ENCODE measurements at places on chromosomes 13 and 19. TPM values are rescaled to one million over a fixed set of nuclear protein-coding genes. Genes with fewer than 3 reads are reported as not detected.
A peak's percentile ranks its signal among the peaks of the same experiment; 100 is the strongest.

DNA sequence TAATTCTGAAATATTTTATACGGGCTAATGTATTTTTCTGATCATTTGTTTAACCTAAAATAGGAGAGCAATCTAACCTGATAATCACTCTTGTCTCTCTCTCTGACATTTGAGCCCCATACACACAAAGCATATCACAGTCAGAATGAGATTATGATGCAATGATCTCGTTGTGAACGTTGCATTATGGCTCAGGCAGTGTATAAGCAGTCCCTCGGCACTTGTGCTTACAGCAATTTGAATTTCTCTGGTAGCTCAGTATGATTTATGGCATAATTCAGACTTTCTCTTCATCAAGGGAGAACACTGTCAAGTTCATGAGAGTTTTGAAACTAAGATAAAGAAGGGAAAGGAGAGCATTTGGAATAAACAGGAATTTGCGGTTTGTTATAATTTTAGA is 256.1 kb downstream of the DACH1 start:
- no peak for DNase-seq

- no peak for DNase-seq
Measured at GRCh38 chr13:112723771-112724170, 33.9 kb downstream of the ATP11A start.

DNA sequence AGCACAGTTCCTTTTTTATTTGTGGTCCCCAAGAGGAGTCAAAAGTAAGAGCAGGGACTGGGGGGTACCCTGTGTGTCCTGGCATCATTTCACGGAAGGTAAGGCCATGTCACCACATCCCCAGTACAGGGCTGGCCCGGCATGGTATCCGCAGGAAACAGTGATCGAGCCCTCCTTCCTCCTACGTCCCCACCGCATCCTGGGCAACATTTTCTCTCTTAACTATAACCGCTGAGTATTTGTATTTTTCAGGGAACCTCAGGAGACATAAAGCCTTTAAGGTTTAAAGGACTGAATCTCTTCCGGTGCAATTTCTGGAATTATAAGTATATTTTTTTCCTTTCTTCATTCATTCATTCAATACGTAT is 13.6 kb upstream of the LATS2 start:
- DNase-seq = peak; percentile 11

- DNase-seq = no peak
Measured at GRCh38 chr13:45823583-45823982, 28.0 kb downstream of the SIAH3 start.

The TNNT1 gene
- polyA plus RNA-seq = 10.2 TPM

GRCh38 chr19:10173527-10173926 is 21.2 kb downstream of the DNMT1 start:
- no peak for DNase-seq

The MRPS12 gene
- polyA plus RNA-seq = 23.5 TPM

The APLP1 gene
- polyA plus RNA-seq = 32.7 TPM

GRCh38 chr19:54523403-54523802 is 20.8 kb downstream of the LAIR2 start:
- no peak for DNase-seq

The IL11 gene
- polyA plus RNA-seq = 0.66 TPM

DNA sequence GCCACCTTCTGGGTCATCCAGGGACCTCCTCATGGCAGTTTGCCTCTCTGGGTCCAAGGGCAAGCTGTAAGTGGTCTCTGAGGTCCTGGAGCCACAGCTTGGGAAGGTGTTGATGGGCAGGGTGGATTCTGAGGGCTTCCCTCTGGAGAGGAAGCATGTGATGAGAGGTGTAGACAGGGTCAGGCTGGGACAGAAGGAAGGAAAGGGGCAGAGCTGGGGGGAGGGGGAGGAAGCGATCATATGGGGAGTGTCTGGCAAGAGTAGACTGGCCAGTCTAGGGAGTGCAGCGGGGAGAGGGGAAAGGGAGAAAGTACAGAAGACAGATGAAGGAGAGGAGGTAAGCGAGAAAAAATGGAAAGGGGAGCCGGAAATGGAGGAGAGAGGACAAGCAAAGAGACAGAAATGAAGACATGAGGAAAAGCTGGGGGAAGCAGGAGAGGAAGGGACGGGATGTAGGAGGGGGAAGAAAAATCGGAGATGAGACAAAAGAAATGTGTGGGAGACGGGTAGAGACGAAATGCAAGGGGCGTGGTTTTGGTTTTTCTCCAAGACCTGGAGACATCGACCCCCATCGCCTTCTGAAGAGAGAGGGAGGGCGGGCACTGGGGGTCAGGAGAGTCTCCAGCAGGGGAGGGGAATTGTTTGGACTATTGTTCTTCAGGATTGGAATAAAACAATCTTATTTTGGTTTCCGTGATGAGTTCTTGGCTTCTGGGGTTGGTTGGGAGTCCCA is 26.6 kb downstream of the ZSWIM9 start:
- no peak for DNase-seq

DNA sequence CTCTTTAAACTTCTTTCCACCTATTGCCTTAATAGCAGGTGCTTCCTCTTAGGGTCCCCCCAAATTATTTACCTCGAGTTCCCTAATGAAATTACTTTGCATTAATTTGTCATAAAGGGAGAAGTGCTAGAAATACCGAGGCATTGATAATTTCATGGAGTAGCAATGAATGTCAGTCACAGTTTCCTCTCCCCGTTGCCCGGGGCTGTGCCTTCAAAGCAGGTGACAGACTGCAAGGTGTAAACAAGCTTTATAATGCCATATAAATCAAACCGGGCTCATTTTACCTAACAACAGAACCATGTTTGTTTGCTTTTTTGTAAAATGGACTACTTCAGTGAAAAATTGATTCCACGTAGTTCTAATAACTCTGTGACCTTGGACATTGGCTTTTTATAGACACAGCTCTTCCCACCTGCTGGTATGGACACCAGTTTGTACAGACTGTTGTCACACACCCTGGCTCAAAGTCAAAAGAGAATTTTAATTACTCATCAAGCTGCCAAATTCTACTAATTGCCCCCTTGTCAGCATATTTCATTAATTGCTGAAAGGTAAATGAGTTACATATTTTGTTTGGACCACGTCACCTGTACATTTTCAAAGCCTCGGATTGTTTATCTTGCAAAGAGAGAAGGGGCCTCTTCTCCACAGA is 171.1 kb downstream of the STK24 start:
- DNase-seq = peak; percentile 37

The CD22 gene
- 2.2 TPM for polyA plus RNA-seq

DNA sequence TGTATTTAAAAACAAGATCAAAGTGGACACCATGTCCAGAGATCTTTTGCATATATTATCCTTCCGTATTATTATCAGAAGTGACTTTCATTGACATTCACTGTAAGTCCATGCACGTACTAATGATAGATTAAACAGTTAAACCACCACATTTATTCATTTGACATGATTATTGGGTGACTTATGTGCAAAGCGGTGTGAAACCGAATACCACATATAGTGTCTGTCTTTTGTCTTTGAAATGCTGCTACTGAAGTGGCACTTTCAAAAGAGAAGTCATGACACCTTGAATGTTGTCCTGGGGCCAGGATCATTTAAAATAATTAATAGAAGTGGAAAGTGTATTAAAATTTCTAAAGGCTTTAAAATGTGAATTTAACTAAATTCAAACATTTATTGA is 100.1 kb downstream of the ERCC5 start:
- DNase-seq = no peak

DNA sequence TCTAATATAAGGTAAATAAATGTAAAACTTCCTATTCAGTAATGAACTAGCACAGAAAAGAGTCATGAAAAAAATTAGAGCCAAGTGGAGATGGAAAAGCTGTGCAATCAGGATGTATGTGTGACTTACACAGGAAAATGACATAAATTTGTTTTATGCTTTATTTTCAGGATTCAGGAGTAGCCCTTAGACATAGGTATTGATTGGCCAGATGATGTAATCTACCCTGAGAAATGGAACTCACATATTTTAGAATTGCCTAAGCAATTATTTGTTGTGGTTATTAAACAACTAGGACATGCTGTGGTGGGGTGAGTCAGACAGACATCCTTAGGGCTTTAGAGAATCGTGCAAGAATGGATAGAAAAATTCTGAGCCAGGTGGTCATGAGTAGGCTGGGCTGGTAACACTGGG is 110.6 kb downstream of the PCDH9 start:
- no peak for DNase-seq

DNA sequence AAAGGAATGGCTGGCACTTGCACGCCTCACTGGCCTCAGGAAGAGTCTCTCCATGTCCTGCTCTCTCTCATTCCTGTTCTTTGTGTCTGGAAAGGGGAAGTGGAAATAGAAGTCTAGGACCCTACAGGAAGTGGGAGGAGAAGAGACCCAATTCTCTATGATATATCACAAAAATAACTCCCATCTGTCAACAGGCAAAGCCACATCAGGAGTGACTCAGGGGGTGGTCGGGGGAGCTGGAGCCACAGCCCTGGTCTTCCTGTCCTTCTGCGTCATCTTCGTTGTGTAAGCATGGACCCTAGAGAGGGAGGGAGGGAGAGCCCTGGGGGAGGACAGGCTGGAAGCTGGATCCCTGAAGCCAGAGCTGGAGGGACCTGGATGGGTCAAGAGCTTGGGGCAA is 3.0 kb downstream of the SIGLEC9 start:
- DNase-seq = no peak

- DNase-seq = no peak
Measured at GRCh38 chr19:33208904-33209849, 15.0 kb downstream of the LRP3 start.

GRCh38 chr13:98228661-98229341 is 51.7 kb upstream of the RNF113B start:
- no peak for DNase-seq

The ZNF439 gene
- 8.6 TPM for polyA plus RNA-seq

DNA sequence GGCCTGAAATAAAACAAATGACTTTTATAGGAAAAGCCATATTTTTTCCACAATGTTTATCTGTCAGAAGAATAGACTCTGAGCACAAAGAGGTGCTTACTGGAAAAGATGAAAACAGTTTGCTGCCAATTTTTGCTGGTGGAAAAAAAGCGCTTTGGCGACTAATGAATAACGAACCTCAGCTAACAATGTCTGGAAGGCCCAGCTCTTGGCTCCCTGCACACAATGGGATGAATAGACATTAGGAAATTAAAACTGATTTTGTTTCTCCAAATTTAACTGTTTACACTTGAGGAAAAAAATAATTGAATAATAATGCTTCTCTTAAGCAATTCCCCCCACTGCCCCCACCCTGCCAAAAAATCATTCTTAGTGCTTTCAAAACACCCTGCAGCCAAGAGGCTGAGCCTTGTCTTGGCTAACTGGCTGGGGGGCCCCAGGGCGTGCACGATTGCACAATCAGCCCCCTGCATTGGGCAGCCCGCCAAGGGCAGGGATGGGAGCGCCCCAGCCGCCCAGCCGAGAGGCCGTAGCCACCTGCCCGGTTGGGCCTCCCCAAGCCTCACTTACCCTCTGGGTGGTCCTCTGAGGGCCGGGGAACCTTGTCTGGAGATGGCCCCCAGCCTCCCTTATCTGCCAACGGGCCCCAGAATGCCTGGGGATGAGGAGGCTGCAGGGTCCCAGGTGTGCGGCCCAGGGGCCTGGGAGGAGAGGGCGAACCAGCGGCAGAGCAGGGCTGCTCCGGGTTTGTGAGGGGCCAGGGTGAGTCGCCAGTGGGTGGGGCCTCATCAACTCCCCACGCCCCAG is 16.8 kb downstream of the CEBPG start:
- peak; percentile 61 for DNase-seq

The IQCN gene
- 5.5 TPM for polyA plus RNA-seq

GRCh38 chr13:88005188-88005587 is 334.0 kb downstream of the SLITRK5 start:
- no peak for DNase-seq

Data from large intestine (tissue), 12 donors.